ENCODE measurements at places on chromosomes 3 and 15.

DNA sequence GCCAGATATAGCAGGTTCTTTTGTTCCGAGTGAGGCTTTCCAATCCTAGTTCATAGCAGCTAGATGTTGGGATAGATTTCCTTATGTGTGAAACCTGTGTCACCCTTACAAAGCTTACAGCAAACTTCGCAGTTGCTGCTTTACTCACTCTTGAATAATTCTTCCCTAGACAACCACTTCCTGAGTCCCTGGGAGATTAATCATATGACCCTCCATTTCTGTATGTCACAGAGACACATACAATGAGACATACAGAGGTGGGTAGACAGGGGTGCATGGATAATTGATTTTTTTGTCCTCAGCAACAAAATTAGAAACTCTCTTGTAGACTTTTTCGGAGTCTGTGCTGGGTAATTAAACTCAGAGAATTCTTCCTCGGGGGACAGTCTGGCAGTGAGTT is 163.2 kb downstream of the NSUN3 start:
- DNase-seq, result no peak

GRCh38 chr15:78195735-78196201 is 38.6 kb downstream of the ACSBG1 start:
- DNase-seq, result no peak

DNA sequence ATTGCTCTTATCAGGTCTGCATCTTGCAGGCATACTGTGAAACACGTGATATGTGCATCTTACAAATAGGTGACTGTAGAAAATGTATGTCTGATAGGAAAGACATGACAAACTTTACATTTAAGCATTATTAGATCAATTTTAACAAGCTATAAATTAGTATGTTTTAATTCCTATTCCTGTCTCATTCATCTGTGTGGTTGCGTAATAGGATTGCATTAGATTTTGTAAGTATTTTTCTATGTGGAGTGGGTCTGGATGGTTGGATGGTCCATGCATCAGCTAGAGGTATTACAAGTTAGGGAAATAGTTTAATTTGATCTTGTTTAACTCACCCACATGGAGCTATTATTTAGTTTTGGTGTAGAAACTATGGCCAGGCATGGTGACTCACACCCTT is 18.8 kb downstream of the ASTE1 start:
- no peak for DNase-seq

DNA sequence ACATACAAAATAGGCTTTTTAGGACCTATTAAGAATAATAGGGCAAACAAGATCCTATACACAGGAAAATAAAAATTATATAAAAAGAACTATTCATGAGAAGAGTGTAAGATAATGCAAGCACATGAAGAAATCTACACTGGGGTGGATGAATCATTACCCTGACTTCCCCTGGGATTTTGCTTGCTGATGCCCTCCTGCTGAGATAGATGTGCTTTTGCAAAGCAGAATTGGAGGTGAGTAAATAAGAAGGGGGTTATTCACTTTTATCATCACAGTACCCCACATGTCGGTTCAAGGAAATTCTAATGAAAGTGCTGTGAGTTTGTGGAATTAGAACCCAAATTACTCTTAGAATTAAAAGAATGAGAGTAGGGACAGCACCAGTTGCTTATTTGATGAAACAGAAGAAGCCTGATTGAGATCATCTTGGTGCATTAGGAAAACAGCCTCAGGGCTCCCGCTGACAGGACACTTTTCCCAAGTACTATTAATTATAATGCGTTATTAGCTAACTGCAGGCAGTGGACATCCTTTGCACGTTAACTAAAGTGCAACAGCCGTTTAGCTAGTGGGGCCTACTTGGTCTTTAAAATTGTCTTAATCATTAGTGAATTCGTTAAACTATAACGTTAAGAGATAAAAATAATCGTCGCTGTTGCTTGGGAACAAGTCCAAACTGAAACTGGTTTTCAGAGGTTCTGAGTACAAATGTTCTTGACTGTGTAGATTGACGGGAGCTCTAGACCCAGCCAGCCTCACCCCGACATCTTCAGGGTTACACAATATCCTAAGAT is 48.4 kb downstream of the SLC2A2 start:
- DNase-seq, result no peak

GRCh38 chr3:155502630-155503029 is 209.1 kb upstream of the STRIT1 start:
- DNase-seq, result no peak

DNA sequence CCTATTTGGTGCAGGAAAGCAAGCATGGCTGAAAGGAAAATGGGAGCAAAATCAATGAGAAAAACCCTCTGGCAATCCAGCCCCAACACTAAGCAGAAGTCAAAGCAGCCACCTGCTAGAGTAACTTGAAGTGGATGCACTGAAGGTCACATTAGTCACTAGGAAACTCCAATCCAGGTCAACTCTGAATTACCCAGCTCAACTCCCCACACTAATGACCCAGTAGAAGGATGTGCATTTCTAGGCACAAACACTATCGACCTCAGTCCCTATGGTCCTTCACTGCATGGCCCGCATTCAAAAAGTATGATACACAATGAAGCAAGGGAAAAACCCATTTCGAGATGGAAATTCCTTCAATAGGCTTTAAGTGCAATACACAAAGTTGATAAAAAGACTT is 80.6 kb downstream of the RAD18 start:
- DNase-seq, result no peak

DNA sequence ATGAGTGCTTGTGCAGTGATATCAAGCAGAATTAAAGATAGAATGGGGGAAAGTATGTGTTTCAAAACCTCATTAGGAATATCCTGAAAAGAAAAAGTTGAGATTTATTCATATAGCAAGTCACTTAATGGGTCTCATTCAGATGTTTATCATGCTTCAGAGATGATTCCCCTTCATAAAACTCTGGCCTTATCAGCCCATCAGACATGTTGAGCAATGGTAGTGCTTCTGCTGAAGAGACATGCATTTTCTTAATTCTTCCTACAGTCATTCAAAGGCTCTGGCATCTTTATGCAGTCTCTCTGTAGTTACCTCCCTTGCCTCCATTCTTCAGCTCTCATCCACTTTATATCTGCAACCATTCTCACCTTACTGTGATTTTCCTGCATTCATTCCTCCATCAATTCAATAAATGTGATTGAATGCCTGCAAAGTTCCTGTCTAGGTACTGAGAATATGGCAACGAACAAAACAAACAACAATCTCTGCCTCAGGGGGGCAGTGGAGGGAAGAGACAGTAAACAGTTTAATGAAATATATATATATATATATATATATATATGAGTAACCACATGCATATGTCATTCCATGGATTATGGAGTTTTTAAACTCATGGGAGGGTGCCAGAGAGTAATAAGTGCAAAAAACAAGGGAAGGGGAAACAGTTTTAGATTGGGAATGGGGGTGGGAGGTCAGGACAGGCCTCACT is 138.5 kb downstream of the NECTIN3 start:
- DNase-seq, result no peak

GRCh38 chr3:24450160-24450907 is 44.3 kb downstream of the THRB start:
- no peak for DNase-seq

DNA sequence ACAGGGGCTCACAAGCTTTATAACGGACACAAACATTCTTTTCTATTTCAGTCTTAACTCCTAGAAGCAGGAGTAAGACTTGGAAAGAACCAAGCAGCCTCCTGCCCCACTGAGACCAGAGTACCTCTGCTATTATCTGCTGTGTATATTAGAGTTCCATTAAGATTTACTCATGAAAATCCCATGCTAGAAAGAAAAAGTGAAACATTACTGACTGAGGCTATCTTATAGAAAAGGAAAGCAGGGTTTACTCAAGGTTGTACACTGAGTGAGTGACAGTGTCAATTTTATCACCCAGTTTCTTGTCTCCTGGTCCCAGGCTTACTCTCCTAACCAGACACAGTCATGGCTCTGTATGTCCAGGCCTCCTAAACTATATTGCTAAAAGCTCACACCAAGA is 97.9 kb upstream of the SOX2 start:
- no peak for DNase-seq

GRCh38 chr3:172530566-172530965 is 7.3 kb upstream of the TNFSF10 start:
- DNase-seq, result no peak

GRCh38 chr3:191959876-191960413 is 499.0 kb downstream of the PYDC2 start:
- DNase-seq, result no peak

- no peak for DNase-seq
Measured at GRCh38 chr3:140508550-140508949, 169.3 kb upstream of the TRIM42 start.

DNA sequence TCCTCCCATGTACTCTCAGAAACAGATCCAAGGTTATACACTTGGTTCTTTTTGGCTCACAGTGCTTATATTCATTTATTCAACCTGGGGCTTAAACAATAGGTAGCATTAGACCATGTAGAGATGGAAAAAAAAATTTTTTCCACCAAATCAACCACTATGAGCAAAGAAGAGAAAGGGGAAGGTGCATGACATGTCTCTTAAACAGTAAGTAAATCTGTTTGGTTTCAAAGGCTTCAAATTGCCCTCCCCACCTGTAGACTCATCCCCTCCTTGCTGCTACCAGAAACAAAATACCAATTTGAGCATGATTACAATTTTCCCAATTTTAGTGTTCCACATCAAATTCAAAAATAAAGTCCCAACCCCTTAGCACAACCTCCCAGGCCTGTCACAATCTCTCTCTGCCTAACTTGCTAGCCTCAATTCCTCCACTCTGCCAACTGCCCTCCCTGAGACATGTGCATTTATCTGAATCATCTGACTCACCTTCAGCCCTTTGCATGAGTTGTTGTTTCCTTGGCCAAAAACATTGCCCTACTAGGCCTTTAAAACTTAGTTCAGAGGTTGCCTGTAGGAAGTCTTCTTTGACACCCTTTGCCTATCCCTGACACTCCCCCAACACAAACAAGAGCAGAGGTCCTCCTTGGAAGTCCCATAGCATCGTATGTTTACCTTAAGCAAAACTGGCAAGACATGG is 30.3 kb upstream of the TSC22D2 start:
- no peak for DNase-seq

GRCh38 chr3:183582161-183582560 is 26.7 kb upstream of the KLHL6 start:
- no peak for DNase-seq

- DNase-seq, result no peak
Measured at GRCh38 chr3:15356176-15356575, 23.8 kb upstream of the SH3BP5 start.

GRCh38 chr15:40344631-40345120 is 3.9 kb upstream of the CCDC9B start:
- peak; percentile 29 for DNase-seq

DNA sequence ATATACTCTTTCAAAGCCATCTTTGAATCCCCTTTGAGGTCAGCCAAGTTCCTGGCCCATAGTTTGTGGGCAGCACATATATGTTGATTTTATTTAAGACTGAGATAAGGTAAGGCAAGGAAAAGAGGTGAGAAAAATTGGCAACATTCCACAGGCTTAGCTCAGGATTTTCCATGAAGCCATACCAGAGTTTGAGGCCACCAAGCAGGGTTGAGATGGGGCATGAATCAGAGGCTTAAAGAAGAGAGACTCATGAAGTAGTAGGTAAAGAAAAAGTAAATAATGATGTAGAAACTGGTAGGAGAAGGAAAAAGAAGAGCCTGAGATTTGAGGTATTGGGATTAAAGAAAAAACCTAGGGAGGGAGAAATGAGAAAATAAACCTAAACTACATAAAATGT is 89.2 kb downstream of the MYO5A start:
- no peak for DNase-seq

- DNase-seq, result no peak
Measured at GRCh38 chr3:11847607-11848006, 922 bp upstream of the TAMM41 start.

DNA sequence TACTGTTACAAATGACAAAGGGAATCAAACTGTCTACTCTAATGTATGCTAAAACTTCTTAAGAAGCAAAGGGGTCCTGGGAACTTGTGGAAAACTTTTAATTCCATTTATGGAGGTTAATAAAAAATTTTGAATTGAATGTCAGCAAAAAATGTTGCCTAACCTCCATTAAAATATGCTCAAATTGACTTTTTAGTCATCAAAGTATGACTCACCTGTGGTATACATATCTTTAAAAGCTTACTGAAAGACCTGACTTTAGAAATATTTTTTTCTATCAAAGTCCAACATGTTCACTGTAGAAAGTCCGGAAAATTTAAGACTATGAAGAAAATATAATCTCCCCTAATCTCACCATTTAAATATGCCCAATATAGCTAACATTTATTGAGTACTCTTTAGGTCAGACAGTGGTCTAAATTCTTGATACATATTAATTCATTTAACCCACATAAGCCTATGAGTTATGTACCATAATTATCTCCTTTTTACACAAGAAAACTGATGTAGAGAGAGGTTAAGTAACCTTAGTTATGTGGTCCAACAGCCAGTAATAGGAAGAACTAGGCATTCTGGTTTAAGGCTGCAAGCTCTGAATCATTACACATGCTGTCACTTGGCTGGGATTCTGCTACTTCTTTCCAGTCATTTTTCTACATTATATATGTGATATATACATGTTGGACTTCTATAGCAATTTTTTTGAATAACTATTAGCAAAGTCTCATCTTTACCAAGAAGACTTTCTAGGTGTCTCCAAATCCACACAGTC is 83.6 kb downstream of the PDZRN3 start:
- no peak for DNase-seq

DNA sequence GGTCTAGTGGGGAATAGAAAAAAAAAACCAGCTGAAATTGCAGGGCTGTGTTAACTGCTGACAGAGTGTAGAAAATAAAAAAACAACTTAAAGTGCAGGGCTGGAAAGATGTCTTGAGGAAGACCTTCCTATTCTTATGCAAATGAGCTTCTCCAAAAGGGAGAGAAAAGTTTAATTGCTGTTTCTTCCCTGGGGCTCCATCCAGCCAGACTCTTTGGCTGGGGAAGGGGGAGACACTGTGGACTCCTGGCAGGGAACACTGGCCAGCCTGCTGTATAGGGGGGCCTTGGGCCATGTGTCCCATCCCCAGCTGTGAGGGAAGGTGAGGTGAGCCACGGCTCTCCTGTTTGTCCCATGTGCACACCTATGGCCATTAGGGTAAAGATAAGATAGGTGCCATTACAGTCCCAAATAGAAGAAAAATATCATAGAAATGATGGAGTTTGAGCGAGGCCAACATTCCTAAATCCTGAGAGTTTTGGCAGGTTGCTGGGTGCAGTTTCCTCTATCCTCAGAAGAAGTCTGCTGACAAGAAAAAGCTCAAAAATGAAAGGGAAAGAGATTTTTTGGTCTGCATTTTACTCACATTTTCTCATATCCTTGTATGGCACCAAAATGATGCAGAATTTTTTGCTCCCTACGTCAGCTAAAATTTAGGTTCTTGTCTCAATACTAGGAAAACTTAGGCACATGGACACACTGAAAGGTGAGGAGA is 901.7 kb downstream of the PLOD2 start:
- DNase-seq, result no peak

All from activated naive CD4-positive, alpha-beta T cell (primary cell).